ENCODE measurements at places on chromosomes 4 and X. TPM values are rescaled to one million over a fixed set of nuclear protein-coding genes. Genes with fewer than 3 reads are reported as not detected.

F8A2 gene
- total RNA-seq, result not detected

KLHL13 gene
- total RNA-seq, result 10.0 TPM

MAGEA1 gene
- not detected for total RNA-seq

AADAT gene
- total RNA-seq, result 7.7 TPM

Data from H1 (cell line).